ENCODE measurements at places on chromosomes 4 and X.

GRCh38 chrX:39258331-39258730 is 457.1 kb downstream of the MID1IP1 start:
- no peak for DNase-seq

DNA sequence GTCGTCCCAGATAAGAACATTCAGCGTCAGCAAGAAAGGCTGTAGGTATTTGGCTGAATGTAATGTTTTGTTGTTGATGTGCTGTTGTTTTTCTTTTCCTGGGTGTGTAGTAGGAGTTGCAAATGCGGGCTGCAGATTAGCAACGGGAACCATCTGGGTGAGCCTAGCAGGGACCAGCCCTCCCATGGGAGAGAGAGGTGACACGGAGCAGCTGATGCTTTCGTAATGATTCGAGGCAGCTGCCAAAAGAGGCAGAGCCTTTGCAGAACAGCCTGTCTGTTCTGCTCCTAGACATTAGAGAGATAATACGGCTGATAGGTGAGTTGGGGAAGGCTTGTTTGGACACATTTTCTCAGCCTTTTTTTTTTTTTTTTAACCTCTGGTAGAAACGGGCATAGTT is 25.3 kb downstream of the ARSF start:
- DNase-seq: no peak

GRCh38 chrX:53089224-53089842 is 4.6 kb upstream of the KANTR start:
- DNase-seq: no peak

DNA sequence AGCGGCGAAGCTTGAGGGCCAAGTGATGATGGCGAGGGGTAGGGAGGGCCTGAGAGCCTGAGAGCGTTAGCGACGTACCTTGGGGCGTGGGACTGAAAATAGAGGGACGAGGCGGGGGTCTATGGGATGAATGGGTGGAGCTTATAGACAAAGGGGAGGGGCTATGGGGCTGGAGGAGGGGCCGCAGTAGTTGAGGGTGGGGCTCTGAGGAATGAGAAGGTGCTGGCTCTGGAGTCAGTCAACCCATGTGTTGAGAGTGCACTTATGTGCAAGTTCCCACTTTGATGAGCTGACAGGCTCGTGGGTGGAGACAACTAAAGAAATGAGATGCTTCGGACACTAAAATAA is 488 bp downstream of the TBC1D25 start:
- peak; percentile 21 for DNase-seq

- DNase-seq: no peak
Measured at GRCh38 chrX:113594123-113594841, 753.7 kb upstream of the AMOT start.

- no peak for DNase-seq
Measured at GRCh38 chr4:110041735-110042134, 129.1 kb downstream of the EGF start.

DNA sequence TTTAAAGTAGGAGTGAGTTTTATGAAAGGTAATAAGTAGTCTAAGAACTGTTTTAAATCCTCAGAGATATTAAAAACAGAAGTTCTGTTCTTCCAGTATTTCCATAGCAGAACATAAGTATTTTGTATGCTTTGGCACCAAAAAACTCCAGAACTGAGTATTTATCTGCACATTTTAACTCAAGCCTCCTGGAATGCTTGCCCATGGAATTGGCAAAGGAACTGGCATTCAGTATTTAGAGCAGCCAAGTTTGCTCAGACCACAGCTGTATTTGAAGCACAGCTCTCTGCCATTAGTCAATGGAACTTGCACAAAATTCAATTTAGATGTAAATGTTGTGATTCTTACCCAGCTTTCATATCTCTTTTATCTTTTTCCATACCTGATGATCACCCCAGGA is 42.2 kb downstream of the NDNF start:
- no peak for DNase-seq

DNA sequence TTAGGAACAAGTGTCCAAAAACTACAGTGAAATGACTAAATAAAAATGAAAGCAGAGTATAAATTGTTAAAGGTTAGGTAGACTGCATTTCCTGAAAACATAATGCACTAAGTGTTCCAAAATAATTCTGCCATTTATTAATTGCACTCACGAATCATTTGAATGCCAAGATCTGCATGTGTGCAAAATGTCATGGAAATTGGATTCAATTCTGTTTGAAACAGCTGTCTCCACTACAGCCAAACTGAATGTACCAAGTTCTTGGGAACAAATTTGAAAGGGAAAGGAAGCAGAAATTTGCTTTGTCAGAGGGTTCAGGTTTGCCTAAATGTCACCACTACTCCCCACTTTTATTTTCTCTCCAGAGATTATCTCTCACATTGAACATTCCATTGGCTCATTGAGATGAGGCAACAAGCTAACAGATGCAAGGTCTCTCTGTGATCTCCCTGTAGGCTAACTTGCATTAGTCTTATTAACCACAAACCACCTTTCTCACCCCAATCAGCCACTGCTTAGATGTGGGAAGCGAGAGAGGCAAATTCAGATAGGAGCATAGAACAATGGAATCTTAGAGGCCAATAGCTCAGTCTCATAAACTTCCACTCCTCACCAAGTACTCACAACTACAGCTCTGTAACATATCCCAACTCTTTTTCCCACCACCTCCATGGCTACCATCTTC is 226.6 kb downstream of the KDR start:
- no peak for DNase-seq

DNA sequence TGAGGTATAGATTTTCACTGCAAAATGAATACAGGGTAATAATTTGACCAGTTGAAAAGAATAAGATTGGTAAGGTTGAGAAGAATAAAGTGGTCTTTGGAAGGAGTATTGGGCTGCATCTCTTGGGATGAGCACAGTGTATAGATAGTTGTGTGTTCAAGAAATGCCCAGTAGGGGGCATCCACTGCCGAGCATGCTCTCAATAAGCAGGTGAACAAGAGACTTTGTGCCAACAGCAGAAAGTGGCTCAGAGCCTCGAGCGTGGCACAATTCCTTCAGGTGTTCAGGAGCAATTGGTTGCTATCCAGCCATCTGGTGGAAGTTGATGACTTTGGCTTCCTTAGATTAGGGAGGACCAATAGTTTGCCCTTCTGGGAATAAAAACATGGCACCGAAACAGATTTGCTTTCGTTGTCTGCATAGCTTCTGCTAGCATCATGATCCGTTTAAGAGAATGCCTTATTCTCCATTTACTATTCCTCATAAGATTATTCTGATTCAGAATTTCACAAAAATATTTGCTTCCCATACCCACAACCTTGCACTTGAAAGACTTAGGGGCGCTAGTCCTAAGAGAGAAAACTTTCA is 258.1 kb upstream of the NEIL3 start:
- no peak for DNase-seq

DNA sequence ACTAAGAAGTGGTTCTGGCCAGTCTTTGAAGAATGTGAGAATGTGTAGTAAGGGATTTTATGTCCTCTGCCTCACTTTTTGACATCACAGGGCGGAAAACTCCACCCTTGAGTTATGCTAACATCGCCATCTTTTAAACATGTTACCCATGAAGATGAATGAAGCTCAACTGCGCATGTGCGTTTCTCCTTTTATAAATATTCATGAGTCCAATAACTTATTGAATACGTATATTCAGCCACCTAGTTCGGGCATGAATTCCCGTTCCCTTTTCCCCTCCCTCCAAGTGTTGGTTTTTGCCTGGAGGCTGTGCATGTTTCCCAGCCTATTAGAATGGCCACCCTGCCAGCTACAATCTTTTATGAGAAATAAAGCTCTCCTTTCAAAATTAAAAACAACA is 51.7 kb upstream of the STPG2 start:
- no peak for DNase-seq

- no peak for DNase-seq
Measured at GRCh38 chr4:147336252-147336651, 144.6 kb upstream of the EDNRA start.

- DNase-seq: no peak
Measured at GRCh38 chr4:7200801-7201200, 8.5 kb downstream of the SORCS2 start.

DNA sequence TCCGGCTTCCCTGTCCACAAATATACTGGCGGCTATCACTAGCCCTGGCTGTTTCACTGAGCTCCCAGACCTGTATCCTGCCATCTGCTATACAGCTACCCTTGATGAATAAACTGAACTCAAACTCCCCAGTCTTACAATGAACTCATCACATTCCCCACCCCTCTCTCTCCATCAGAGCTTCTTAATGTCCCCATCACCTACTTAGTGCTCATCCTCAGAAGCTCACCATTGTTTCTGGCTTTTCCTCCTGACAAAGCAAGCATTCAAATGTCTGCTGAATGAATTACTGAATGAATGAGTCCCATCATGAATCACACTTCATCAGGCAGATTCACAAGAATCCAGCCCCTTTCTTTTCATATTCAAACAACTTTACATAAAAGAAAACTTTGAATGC is 5.7 kb upstream of the DGAT2L6 start:
- DNase-seq: no peak

GRCh38 chrX:129403974-129404669 is 119.2 kb downstream of the SMARCA1 start:
- DNase-seq: no peak

DNA sequence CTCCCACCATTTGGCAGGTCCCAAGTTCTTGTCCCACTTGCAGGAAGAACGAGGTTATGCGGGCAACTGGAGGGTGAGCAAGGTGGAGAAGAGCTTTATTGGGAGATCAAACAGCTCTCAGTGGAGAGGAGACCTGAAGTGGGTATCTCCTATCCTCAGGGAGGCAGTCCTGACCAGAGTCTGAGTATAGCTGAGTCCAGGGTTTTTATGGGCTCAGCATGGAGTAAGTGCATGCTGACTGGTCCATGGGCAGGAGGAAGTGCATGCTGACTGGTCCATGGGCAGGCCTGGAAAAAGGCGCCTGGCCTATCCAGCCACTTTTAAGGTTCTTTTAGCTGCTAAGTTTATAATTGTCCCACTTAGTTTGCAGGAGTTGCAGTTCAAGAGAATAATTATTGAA is 7.4 kb upstream of the HNRNPD start:
- no peak for DNase-seq

DNA sequence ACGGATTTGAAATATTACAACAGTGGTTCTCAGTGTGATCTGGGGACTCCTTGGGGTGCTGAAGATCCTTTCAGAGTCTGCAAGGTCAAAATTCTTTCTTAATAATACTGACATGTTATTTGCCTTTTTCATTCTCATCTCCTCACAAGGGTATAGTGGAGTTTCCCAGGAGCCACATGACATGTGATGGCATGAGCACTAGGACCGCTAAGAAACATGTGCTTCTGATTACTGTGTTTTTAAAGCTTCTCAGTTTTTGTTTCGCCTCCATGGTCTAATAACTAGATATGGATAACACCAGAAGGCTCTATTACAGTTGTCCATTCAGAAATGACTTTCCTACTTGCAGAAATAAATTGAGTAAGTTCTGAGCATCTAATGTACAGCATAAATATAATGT is 156.1 kb downstream of the RAB28 start:
- no peak for DNase-seq

DNA sequence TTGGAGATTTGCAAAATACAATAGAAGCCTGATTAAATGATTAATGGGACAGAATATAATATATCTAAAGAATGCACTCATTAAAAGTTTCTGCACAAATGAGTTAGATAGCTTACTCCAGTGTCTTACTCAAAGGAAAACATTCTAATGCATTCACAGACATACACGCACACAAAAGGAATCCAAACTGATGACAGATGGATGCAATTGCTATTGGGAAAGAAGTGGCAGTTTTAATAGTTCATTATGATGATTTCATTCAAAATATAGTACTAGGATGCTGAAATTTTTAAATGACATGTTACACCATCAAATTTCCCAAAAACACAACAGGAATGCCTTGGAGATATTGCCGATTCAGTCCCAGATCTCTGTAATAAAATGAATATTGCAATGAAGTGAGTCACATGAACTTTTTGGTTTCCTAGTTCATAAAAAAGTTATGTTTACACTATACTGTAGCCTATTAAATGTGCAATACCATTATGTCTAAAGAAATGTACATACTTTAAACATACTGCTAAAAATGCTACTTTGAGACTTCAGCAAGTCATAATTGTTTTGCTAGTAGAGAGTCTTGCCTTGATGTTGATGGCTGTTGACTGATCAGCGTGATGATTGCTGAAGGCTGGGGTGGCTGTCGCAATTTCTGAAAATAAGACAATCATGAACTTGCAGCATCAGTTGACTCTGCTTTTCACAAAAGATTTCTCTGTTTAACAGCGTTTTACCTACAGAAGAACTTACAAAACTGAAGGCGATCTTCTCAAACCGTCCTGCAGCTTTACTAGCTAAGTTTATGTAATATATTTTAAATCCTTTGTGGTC is 45.6 kb downstream of the BBS12 start:
- no peak for DNase-seq

DNA sequence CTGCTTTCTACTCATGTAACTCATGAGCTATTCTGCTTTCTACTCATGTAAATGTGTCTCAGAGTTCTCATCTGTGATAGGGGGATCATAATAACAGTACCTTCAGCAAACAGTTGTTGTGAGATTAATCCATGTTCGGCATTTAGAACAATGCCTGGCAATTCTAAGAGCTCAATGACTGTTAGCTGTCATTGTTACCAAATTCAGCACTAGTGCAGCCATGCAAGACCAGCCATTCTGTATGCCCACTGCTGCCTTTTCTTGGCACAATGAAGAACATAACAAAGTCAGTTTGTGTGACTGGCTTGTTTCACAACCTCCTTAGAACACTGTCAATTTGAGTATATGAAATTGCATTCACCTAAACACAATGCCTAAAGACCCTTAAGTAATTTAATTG is 163.2 kb downstream of the ANK2 start:
- DNase-seq: no peak

- no peak for DNase-seq
Measured at GRCh38 chr4:80587871-80588385, 252.4 kb downstream of the CFAP299 start.

DNA sequence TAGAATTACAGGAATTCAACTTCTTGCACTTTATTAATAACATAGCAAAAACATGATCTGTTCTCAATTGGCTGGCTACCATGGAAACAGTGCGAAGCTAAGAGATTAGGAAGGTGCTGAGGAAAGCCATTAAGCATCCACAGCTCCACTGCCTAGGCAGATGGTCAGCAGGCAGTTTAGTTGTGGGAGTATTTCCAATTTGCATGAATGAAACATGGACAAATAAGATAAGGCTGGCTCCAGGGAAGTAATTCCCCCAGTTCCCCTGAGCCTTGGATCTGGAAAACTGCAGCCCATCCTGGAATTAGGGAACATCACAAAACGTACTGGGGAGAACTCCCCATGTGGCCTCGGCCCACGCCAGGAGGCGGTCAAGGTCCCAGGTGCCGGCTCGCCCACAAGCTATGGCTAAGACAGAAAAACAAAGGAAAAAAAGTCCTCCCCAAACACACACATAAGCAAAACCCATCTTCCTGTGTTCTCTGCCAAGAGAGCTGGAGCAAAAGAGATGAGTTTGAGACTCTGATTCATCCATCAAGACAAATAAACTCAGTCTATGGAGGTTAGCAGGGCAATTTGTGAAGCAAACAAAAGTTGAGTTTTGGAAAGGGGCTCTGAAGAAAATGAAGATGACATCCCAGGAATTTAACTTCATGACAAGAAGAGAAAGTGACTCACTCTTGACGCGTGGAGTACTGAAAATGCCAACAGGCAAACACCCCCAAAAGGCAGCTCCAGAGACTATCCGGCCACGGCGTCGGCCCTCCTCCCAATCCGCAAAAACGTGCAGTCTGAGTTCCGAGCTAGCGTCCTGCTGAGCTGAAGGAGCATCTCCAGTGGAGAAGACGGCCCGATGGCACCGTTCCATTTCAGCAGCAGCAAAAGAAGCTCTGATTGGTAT is 45.1 kb downstream of the IGFBP7 start:
- DNase-seq: no peak
